Caudate nucleus (tissue), 63 donors: ENCODE measurements at places on chromosomes 6 and 20.

DNA sequence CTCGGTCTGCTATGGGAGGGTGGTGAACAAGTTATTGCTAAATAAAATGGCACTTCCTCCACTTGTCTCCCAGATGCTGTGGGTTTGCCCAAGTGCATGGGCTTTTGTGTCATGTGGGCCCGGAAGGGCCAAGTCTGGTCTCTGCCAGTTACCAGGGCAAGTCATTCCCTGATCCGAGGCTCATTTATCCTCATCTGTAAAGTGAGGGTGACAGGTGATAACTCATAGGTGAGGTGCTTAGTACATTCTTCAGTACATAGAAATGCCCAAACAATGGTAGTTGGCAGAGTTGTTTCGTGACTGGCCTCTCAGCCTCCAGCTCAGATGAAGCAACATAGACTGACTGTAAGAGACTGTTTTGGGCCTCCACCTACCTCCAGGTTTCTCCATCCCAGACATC lies 2.0 kb upstream of the MUCL3 start:
- no peak for DNase-seq

GRCh38 chr6:43833996-43834390 lies 64.0 kb downstream of the VEGFA start:
- DNase-seq, result no peak

DNA sequence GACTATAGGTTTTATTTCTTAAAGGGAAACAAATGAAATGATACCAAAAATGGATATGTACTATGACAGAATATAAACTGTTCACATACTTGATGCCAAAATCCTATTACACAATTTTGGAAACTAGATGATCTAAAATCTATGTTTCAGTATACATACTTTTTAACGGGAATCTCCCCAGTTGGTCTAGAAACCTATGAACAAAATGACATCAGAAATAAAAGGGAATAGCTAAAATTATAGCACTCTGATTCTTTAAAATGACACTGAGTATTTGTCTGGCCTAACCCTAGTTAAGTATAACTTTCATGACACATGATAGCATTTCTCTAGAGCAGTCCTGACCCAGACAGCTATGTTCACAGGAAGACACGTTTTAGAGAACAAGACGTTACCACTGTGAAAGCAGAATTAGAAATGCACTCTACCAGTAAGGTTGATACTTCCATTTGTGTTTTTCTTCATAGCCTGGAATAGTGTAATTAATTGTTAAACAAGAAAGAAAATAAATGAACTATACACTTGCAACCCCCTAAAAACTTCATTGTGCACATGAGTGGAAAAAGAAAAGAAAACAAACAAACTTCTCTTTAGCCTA lies 3.3 kb downstream of the OSER1 start:
- DNase-seq, result no peak

GRCh38 chr20:19974630-19975435 lies 42.3 kb upstream of the NAA20 start:
- DNase-seq, result peak; percentile 85

DNA sequence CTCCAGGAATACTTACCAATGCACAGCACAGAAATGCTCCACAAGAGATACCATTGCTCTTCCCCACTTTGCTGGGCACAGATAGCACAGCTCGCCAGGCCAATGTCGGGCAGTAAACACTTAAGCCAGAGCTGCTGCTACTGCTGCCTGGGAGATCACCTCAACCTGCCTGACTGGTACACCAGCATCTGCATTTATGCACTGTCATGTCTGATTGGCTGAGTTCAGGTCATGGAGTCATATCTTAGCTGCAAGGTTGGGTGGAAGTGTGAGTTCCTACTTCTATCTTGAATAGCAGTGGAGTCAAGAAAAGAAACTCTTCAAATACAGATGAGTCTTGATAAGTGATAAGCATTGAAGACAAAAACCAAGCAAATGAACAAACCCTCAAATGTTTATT lies 10.9 kb upstream of the ADGRF4 start:
- no peak for DNase-seq

DNA sequence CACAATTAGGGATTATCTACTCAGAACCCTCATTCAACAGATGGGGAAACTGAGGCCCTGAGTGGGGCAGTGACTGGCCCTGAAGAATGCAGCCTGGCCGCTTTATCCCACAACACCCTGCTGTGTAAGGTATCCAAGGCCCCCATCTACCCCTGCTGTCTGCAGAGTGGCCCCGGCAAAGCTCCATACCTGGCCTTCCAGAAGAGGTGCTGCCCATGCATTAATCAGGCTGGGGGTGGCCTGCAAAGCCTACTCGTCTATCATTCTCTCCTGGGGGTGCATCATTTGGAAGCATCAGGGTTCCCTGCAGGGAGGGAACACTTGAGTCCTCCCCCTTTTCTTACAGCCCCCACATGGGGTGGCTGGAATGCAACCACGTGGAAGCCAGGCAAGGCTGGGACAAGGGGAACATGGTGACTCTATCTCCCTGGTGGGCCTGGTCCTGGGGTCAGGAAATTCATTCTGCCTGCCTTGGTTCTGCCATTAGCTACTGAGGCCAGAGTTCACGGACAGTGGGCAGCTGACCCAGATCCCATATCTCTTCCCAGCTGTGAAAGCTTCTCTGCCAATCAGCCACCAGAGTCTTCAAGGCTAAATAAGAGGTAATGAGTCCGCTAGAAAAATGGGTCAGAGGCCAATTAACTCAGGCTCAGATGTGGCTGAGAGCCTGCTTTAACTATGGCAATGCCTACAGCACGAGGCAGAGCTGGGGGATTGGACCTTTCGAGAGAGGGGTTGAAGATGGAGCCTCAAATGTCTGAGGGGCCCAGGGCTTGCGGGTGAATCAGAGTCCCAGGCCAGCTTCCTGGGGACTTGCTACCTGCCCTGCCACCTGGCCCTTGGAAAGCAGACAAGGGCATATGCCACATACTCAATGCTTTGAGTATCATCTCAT lies 72.3 kb upstream of the TOX2 start:
- no peak for DNase-seq

GRCh38 chr6:167980911-167981580 lies 16.4 kb upstream of the KIF25 start:
- no peak for DNase-seq

GRCh38 chr6:14775528-14775927 lies 470.3 kb upstream of the JARID2 start:
- no peak for DNase-seq

DNA sequence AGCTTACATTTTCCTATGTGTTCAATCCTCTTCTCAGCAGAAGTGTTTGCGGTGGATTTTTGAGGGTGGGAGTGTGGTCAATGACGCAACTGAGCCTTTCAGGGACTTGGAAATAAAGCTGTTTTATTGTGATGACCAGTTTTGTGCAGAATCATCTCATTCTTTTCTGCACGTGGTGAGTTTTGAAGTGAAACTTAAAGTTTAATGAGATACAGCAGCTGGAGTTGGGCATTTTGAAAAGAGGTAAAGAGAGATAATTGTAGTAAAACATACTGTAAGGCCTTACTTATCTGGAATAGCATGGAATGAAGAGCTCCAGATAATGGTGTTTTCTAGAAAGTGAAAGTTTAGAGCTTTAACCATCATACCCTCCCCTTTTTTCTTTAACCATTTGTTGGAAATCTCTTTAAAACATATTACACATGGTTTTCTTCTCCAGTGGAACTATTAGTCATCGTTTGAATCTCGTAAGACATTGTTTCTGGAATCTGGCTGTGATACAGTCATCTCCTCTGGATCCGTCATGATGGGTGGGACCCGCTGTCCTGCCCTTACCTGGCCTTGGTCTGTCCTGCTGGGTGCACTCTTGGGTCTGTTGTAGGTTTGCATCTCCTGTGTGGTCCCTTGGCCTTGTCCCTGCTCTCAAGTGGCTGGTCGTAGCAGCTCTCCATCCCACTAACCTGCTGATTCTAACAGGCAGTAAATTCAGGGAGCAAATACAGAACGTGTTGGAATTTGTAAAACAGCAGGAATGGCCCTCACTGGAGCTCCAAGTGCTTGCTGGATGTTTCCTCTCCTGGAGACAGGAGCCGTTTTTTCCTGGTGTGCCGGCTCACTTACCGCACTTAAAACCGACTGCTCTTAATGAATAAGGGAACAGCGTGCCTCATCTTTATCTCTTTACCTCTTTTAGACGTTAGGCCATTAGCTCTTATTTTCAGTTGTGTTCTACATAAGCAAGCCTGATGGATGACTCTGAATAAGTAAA lies 29.8 kb downstream of the UST start:
- no peak for DNase-seq

DNA sequence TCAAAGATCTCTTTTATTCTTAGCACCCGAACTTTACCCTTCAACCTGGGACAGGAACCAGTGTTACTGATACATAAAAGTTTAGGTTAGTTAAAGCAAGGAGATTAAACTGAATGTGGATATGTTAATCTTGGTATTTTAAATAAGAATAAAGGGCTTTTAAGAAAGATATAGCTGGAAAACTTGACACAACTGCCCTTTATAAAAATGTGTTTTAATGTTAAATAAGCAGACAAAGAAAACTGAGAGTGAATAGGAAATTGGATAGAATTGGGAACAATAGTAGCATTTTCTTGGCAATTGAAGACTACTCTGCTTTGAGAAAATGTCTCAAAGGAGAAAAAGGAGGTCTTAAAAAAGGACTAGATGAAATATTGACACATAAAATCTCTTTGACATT lies 45.9 kb upstream of the CRISP1 start:
- DNase-seq, result no peak

GRCh38 chr6:75296811-75297779 lies 12.5 kb upstream of the TMEM30A start:
- DNase-seq, result no peak

- peak; percentile 12 for DNase-seq
Measured at GRCh38 chr20:40506537-40506939, 182.5 kb downstream of the MAFB start.

DNA sequence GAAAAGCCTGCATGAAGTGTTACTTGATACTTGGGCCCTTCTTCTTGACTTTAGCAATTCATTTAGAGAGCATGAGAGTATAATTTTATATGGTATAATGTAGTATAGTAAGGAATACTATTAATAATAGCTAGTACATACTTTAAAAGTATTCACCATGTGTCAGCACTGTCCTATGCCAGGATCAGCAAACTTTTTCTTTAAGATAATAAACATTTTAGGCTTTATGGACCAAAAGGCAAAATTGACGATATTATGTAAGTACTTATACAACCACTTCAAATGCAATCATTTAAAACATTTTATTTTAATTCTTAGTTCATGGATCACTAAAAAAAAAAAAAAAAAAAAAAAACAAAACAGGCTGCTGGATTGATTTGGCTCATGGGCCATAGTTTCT lies 163.9 kb downstream of the IBTK start:
- no peak for DNase-seq

- DNase-seq, result no peak
Measured at GRCh38 chr6:5339786-5340185, 78.5 kb downstream of the FARS2 start.

DNA sequence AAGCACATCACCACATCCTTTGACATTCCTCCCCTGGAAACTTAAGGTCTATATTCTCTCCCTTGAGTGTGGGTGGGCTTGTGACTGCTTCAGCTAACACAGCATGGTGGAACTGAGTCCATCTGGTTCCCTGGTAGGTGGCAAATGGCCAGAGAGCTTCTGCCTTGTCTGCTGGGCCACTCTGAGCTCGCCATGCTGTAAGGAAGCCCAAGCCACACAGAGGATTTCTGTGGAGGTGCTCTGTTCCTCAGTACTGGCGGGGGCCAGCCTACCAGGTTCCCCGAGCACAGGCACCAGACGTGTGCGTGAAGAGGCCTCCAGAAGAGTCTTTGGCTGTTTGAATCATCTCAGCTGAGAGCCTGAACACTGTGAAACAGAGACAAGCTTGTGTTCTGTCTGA lies 41.6 kb upstream of the PMEPA1 start:
- no peak for DNase-seq

- DNase-seq, result no peak
Measured at GRCh38 chr6:16228709-16229665, 9.4 kb upstream of the GMPR start.

- no peak for DNase-seq
Measured at GRCh38 chr6:14516956-14517355, 399.4 kb downstream of the CD83 start.

GRCh38 chr6:42140032-42140431 lies 2.4 kb downstream of the C6orf132 start:
- no peak for DNase-seq

- no peak for DNase-seq
Measured at GRCh38 chr6:82251942-82252341, 4.4 kb upstream of the IBTK start.

GRCh38 chr20:62370115-62370806 lies 3.1 kb upstream of the LAMA5 start:
- no peak for DNase-seq

DNA sequence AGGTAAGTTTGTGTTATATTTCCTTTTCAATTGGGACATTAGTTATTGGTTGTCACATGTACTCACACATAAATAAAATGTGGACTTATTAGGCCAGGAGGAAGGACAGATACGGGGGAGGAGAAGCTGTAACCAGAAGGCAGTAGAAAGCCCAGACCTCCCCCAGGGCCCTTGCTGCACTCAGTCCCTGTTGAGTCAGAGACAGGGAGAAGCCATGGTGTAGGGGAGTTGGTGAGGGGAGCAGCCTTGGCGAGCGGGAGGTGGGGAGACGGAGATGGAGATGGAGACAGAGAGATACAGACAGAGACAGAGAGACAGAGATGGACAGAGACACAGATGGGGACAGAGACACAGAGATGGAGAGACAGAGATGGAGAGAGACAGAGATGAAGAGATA lies 263.2 kb downstream of the DLL1 start:
- DNase-seq, result no peak

GRCh38 chr6:120129228-120129627 lies 779.7 kb upstream of the MAN1A1 start:
- DNase-seq, result no peak

- no peak for DNase-seq
Measured at GRCh38 chr6:119728935-119729334, 379.4 kb upstream of the MAN1A1 start.

GRCh38 chr6:114955363-114955762 lies 612.5 kb upstream of the HS3ST5 start:
- DNase-seq, result no peak

- no peak for DNase-seq
Measured at GRCh38 chr6:152698692-152699091, 995 bp downstream of the MYCT1 start.

GRCh38 chr6:56370127-56370540 lies 122.8 kb upstream of the COL21A1 start:
- DNase-seq, result no peak

- no peak for DNase-seq
Measured at GRCh38 chr6:5817869-5818268, 188.9 kb downstream of the NRN1 start.

DNA sequence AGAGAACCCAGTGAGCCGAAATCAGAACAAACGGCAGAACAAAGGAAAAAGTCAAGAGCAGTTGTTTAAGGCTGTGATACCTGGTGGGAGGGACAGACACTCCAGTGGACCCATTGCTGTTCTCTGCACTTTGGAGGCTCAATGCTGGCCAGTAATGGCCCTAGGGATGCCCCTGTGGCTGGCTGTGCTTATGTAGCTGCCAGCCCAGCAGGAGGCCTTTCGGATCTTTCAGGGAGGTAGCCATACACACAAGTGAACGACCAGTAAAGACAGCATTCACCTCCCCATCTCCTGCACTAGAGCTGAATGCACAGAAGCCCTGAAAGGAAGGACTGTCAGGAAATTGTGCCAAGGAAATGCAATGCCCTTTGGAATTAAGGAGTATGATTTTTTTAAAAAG lies 34.3 kb downstream of the GPLD1 start:
- DNase-seq, result no peak
